ENCODE measurements at places on chromosomes 4 and X. TPM values are rescaled to one million over a fixed set of nuclear protein-coding genes. Genes with fewer than 3 reads are reported as not detected.

BST1 gene
- 10.8 TPM for total RNA-seq

DMP1 gene
- not detected for total RNA-seq

PABPC1L2B gene
- total RNA-seq, result not detected

TMEM156 gene
- total RNA-seq, result not detected

SYN1 gene
- total RNA-seq, result not detected

SLC49A3 gene
- total RNA-seq, result 4.3 TPM

USP17L15 gene
- not detected for total RNA-seq

CT45A2 gene
- not detected for total RNA-seq

HTN1 gene
- total RNA-seq, result not detected

SPRY1 gene
- total RNA-seq, result 2.4 TPM

NALF2 gene
- not detected for total RNA-seq

GASK1B gene
- total RNA-seq, result 25.1 TPM

SEL1L3 gene
- 13.3 TPM for total RNA-seq

NAT8L gene
- 5.1 TPM for total RNA-seq

SLC7A11 gene
- 303 TPM for total RNA-seq

USP17L30 gene
- total RNA-seq, result not detected

CTAG1B gene
- not detected for total RNA-seq

CYSLTR1 gene
- not detected for total RNA-seq

XPNPEP2 gene
- not detected for total RNA-seq

PNMA5 gene
- not detected for total RNA-seq

RXFP1 gene
- not detected for total RNA-seq

All from melanocyte of skin (primary cell).